ENCODE measurements at places on chromosomes 7 and 10.
A peak's percentile ranks its signal among the peaks of the same experiment; 100 is the strongest.

DNA sequence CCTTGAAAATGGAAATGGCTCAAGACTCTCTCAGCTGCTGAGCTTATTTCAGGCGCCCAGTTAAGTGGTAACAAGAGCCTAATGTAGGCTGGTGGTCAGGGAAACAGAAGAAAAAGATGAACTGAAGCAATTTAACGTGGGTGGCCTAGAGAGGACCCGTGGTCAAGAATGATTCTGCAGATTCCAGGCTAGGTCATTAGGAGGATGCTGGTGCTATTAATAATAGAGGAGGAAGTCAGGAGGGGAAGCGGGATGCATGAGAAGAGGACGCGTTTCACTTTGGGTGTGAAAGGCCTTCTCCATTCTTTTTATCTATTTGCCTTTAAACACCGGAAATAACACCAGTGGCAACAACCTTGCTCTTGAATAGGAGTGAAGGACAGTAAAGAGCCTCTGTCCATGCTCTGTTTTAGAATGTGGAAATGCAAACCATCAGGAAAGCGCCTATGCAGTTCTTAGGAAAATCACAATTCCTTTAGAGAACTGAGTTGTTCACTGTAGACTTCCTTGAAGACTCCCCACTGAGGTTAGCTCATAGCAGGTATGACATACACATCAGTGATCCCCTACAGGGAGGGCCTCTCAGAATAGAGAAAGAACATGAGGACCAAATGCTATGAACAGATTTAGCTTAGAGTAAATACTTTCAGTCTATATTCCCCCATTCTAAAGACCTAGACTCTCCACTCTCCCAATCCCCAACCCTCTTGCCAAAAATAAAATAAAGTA, 8.6 kb downstream of the LIPA start:
- DNase-seq = no peak

DNA sequence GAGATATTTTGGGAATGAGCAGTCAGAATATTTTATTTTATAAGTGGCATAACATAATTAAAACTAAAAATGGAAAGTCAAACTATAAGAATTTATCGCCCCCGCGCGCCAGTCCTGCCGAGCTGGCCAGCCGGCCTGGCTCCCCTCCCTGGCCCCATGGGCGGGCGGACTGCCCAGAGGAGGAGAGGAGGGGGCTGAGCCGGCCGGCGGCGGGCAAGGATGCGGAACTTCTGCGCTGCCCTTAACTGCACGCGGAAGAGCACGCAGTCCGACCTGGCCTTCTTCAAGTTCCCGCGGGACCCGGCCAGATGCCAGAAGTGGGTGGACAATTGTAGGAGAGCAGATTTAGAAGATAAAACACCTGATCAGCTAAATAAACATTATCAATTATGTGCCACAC, 96.8 kb downstream of the DKK1 start:
- DNase-seq = no peak

- no peak for DNase-seq
These were observed 64.2 kb downstream of the PRLHR start for GRCh38 chr10:118531105-118531852.

- DNase-seq = no peak
These were observed 129.1 kb downstream of the LRRC4 start for GRCh38 chr7:127901895-127902703.

DNA sequence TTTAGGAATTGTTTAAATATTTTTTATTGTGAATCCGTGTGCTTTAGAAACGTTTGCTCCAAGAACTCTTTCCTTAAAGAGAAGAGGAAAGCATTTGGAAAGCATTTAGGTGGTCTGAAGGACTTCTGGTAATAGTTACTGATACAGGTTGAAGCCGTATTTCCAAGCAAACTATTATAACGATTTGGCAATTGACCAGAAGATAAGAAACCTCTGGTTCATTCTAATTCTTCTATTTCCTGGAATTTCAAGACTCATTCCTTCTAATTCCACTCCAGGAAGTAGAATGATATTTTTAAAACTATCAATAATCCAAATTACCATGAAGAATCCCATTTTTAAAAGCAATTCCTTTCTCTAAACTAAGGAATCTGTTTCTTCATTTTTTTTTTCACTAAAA, 158.9 kb upstream of the AGR3 start:
- DNase-seq = no peak

- DNase-seq = peak; percentile 30
These were observed 135.8 kb downstream of the NRBF2 start for GRCh38 chr10:63268798-63269503.

DNA sequence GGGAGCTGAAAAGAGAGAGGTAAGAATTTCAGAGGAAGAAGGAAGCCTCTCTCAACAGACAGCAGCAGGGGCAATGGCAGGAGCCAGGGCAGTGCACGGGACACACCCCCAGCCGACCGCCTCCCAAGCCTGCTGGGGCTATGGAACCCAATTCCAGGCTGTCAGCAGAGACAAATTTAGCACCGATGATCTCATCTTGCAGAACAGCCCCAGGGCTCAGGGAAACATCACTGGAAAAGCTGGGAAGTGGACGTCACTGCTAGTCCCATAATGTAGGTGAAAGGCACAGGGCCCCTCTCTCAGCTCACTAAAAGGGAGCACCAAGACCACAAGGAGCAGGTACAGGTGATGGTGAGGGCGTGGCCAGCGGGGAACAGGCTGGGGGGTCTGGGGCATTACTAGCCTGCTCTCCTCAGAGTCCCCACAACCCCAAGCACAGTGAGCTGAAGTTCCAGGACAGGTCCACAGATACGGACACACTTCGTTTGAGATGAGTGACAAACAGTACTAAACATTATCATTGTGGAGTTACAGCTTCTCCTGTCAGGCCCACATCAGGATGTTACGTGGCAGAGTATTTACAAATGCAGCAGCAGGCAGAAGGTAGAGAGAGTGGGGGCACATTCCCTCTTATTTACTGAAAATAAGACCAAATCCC, 103.7 kb downstream of the PLXNA4 start:
- no peak for DNase-seq

DNA sequence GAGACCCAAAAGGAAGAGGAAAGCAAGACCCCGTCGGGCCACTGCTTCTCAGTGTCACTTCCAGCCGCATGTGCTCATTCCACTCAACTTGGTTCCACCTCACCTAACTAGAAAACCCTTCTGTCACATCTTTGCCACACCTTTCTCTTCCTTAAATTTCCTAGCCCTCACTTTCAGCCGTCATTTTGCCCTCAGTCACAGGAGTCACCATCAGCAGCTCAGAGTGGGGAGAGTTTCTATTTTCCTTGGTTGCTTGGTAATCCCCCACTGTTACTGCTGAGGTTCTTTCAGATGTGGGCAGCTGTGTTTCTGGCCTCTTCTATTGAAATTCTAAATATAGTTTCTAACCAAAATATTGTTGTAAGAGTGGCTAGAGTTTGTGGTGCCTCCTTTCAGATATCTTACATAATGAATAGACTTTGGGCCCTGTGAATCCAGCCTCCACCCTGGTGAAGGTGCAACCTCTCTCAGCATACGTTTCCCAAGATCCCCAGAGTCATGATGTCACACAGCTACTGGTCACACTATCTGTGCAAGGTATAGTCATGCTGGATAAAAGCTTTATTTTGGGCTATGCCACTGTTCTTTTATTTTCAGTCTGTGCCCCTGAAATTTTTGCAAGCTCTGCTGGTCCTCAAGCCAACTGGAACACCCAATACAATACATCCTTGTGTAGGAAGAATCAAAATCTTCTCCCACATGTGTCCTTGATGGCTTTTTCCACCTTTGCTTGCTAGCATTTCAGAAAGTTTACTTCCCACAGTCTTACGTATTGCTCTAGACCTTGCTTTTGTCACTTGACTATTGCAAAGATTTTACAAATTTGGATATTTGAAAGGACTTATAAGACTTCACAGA, 9.2 kb downstream of the AGBL3 start:
- no peak for DNase-seq

- DNase-seq = no peak
These were observed 53.1 kb downstream of the INPP5A start for GRCh38 chr10:132590752-132591121.

- DNase-seq = no peak
These were observed 43.7 kb downstream of the DNAJB9 start for GRCh38 chr7:108613147-108613948.

- DNase-seq = no peak
These were observed 341.5 kb upstream of the GALNT17 start for GRCh38 chr7:70790215-70791073.

All from stimulated activated CD8-positive, alpha-beta memory T cell treated with anti-CD3 and anti-CD28 coated beads, Interleukin-15, amount 100 ng/mL, for 4 hours (primary cell).